Mucosa of gallbladder (tissue), 1 donor: ENCODE measurements at places on chromosomes 2 and 18. TPM values are rescaled to one million over a fixed set of nuclear protein-coding genes. Genes with fewer than 3 reads are reported as not detected.

Gene TRIM54
- 0.26 TPM for total RNA-seq

Gene PPP4R1
- total RNA-seq = 76.5 TPM

Gene CEBPZ
- total RNA-seq = 29.2 TPM

Gene ROCK2
- total RNA-seq = 42.2 TPM

Gene ZBTB14
- 14.1 TPM for total RNA-seq

Gene RAMP1
- total RNA-seq = 215 TPM
